Gastrocnemius medialis (tissue), 4 donors: ENCODE measurements at places on chromosomes 7 and 10. TPM values are rescaled to one million over a fixed set of nuclear protein-coding genes. Genes with fewer than 3 reads are reported as not detected.

GRCh38 chr7:141238596-141239243 is 164.9 kb downstream of the TMEM178B start:
- no peaks in the 10 kb centered on the region for H3K27me3 ChIP-seq
- H3K4me3 ChIP-seq: no peak overlapping the region
- H3K27ac ChIP-seq: no peak overlapping the region

GRCh38 chr7:40436710-40437109 is 301.9 kb downstream of the SUGCT start:
- no peak overlapping the region for H3K4me3 ChIP-seq
- no peak overlapping the region for H3K27ac ChIP-seq
- no peak for DNase-seq
- H3K36me3 ChIP-seq: no peaks in the 10 kb centered on the region
- no peaks in the 10 kb centered on the region for H3K27me3 ChIP-seq

DNA sequence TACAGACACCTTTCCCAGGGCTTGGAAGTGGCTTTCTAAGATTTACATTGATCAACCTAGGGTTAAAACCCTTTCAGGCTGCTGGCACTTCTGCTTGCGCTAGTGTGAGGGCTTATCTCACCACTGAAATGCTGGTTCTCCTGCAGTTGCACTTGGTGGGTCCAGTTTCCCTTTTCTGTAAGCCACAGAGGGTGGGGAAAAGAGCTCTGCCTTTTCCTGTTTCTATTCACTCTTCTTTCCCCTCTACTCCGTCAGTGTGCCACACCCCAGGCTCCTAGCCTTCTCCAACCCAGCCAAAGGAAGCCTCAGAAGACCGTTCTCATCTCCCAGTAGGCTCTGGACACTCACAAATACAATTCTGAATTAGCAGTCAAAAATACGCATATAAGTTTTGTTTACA is 19.0 kb upstream of the CAPZA2 start:
- no peak for DNase-seq
- no peaks in the 10 kb centered on the region for H3K27me3 ChIP-seq
- H3K4me1 ChIP-seq: no peaks in the 10 kb centered on the region
- H3K36me3 ChIP-seq: no peaks in the 10 kb centered on the region
- H3K4me3 ChIP-seq: no peak overlapping the region
- H3K27ac ChIP-seq: no peak overlapping the region

- no peak for DNase-seq
- H3K27me3 ChIP-seq: no peaks in the 10 kb centered on the region
- no peak overlapping the region for H3K4me3 ChIP-seq
- H3K27ac ChIP-seq: no peak overlapping the region
- no peaks in the 10 kb centered on the region for H3K4me1 ChIP-seq
These were observed 214.7 kb downstream of the EMX2 start for GRCh38 chr10:117757086-117757720.

DNA sequence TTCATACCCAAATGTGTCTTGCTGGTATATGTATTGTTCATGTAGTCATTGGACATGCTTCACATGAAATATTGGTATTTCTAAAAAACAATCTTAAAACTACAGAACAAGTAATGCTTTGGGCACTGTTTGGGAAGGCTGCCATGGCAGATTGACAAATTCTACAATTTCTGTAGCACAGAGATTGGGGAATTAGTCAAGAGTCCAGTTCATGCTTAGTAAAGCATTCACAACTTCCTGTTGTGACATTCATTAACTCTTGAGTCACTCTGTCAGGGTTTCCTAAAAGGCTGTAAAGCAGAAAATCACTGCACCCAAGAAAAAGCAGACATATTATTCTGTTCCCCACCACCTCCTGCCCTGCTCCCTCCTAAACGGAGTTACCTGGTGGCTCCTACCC is 398.9 kb downstream of the PHTF2 start:
- no peak overlapping the region for H3K27ac ChIP-seq
- no peak for DNase-seq
- H3K4me3 ChIP-seq: no peak overlapping the region
- no peaks in the 10 kb centered on the region for H3K27me3 ChIP-seq
- H3K4me1 ChIP-seq: no peaks in the 10 kb centered on the region

- no peak overlapping the region for H3K27ac ChIP-seq
- no peak for DNase-seq
- no peak overlapping the region for H3K4me3 ChIP-seq
- H3K36me3 ChIP-seq: no peaks in the 10 kb centered on the region
- peaks cover 21% of the 10 kb centered on the region for H3K4me1 ChIP-seq
- H3K27me3 ChIP-seq: no peaks in the 10 kb centered on the region
These were observed 21.2 kb downstream of the PALD1 start for GRCh38 chr10:70499836-70500167.

Gene ANXA8
- total RNA-seq: not detected

DNA sequence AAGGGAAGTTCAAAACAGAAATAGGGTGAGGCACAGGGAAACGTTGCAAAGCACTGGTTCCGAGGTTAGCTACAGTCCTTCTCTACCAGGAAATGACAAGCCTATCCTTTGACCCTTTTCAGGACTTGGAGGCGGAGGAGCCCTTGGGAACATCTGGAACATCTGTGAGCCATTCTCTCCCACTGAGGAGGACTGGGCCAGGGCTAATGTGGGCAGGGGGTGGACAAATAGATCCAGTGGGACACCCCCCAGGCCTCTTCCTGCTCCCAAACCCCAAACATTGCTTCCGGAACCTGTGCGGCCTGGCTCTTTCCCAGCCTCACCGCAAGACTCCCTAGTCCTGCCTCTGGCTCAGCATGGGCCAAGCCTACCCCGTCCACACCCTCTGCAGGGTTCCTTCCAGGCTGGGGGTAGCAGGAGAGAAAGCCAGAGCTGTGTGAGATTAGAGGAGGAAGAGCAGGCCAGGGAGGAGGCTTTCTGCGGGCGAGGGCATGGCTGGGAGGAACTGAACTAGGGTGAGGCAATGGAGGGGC is 36.5 kb downstream of the GHRHR start:
- no peaks in the 10 kb centered on the region for H3K4me1 ChIP-seq
- H3K27ac ChIP-seq: peak overlapping the region; percentile 52
- no peaks in the 10 kb centered on the region for H3K27me3 ChIP-seq

Gene OGDHL
- total RNA-seq: not detected

DNA sequence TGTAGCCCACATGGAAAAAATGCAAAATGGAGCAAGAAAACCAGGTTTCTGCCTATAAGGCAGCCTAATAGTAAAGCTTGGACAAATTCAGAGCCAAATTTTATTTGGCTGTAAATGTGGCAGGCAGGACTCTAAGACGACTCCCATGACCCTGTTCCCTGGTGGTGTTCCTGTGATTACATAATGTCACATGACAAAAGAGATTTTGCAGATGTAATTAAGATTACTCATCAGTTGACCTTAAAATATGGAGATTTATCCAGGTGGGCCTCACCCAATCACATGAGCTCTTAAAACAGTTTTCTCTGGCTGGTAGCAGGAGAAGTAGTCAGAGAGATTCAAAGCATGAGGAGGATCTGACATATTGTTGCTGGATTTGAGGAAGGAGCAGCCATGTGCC is 303.1 kb upstream of the IMMP2L start:
- no peak for DNase-seq
- H3K36me3 ChIP-seq: no peaks in the 10 kb centered on the region
- no peak overlapping the region for H3K27ac ChIP-seq
- no peak overlapping the region for H3K4me3 ChIP-seq
- no peaks in the 10 kb centered on the region for H3K27me3 ChIP-seq
- H3K4me1 ChIP-seq: peaks cover 10% of the 10 kb centered on the region

DNA sequence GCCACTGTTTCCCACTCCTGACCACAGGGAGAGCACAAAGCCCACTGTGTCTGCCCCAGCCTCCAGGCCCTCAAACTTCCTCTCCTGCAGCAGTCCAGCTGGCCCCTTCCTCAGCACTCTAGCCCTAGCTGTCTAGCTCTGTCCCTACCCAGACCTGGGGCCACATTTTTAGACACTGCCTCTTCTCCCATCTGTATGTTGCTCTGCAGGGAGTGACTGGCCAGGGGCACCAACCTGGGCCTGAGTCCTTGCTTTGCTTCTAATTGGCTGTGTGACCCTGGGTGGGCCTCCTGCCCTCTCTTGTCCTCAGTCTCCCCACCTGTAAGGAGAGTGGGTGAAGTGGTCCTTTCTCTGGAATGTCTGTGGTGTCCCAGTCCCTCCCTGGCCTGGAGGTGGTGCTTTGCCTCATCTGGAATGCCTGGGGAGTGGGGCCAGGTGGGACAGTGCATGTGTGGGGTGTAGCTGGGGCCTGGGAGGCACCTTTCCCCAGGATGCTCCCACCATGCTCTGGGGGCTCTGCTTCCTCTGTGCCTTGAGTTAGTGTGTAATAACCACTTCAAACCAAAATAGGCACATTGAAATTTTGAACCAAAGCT is 25.1 kb downstream of the AQP1 start:
- H3K4me3 ChIP-seq: no peak overlapping the region
- no peaks in the 10 kb centered on the region for H3K27me3 ChIP-seq
- no peak for DNase-seq
- H3K4me1 ChIP-seq: peaks cover 8% of the 10 kb centered on the region
- no peaks in the 10 kb centered on the region for H3K36me3 ChIP-seq

GRCh38 chr7:3201306-3201705 is 99.7 kb upstream of the SDK1 start:
- no peaks in the 10 kb centered on the region for H3K4me1 ChIP-seq
- no peak overlapping the region for H3K4me3 ChIP-seq
- no peak overlapping the region for H3K27ac ChIP-seq
- no peaks in the 10 kb centered on the region for H3K36me3 ChIP-seq
- DNase-seq: no peak

GRCh38 chr7:71173955-71174354 is 42.0 kb downstream of the GALNT17 start:
- no peaks in the 10 kb centered on the region for H3K36me3 ChIP-seq
- no peaks in the 10 kb centered on the region for H3K4me1 ChIP-seq
- no peak overlapping the region for H3K4me3 ChIP-seq

Gene WEE2
- total RNA-seq: not detected

Gene EPHB6
- 2.5 TPM for total RNA-seq

- H3K4me3 ChIP-seq: no peak overlapping the region
- H3K36me3 ChIP-seq: no peaks in the 10 kb centered on the region
- H3K4me1 ChIP-seq: peaks cover 6% of the 10 kb centered on the region
- DNase-seq: no peak
- H3K27ac ChIP-seq: no peak overlapping the region
- H3K27me3 ChIP-seq: no peaks in the 10 kb centered on the region
These were observed 81.9 kb upstream of the TNS3 start for GRCh38 chr7:47663851-47664250.

GRCh38 chr7:110775046-110775445 is 315.9 kb upstream of the LRRN3 start:
- no peak for DNase-seq
- H3K27me3 ChIP-seq: no peaks in the 10 kb centered on the region
- H3K4me1 ChIP-seq: no peaks in the 10 kb centered on the region
- no peaks in the 10 kb centered on the region for H3K36me3 ChIP-seq

DNA sequence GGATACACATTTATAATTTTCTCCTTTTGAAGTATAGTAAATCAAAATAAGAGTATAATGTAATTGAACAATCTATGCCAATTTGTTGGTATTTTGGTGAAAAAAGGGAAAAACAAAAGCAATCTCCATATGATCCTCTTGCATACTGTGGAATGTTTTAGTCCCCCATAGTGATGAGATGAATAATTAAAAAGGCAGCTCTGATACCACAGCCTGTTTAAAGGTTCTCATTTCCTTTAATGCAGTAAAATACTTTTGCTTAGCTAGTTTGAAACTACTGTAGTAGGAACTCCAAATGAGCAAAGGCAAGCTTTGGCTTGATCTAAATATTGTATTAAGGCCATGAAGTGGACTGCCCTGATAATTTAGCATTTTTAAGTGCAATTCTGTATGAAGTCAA is 77.6 kb downstream of the VTI1A start:
- H3K4me3 ChIP-seq: no peak overlapping the region
- no peaks in the 10 kb centered on the region for H3K36me3 ChIP-seq
- no peak overlapping the region for H3K27ac ChIP-seq
- H3K27me3 ChIP-seq: no peaks in the 10 kb centered on the region

DNA sequence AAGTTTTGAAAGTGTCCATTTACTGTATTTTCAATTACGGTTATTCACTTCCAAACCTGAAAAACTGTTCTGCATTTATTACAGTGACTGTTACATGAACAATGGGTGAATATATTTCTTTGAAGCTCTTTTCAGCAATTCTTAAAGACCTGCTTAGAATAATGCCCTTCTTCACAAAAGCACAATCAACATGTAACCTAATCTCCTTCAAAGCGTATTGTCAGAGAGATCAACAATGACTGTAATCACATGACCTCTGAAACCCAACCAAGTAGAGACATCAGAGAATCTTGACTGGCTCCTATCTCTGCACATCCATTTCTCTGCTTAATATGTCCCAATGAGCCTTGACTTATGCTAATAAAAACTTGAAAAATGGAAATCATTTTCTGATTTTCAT is 126.7 kb downstream of the NRCAM start:
- H3K4me1 ChIP-seq: no peaks in the 10 kb centered on the region
- no peak overlapping the region for H3K27ac ChIP-seq
- H3K27me3 ChIP-seq: no peaks in the 10 kb centered on the region
- DNase-seq: no peak
- H3K4me3 ChIP-seq: no peak overlapping the region
- H3K36me3 ChIP-seq: no peaks in the 10 kb centered on the region

DNA sequence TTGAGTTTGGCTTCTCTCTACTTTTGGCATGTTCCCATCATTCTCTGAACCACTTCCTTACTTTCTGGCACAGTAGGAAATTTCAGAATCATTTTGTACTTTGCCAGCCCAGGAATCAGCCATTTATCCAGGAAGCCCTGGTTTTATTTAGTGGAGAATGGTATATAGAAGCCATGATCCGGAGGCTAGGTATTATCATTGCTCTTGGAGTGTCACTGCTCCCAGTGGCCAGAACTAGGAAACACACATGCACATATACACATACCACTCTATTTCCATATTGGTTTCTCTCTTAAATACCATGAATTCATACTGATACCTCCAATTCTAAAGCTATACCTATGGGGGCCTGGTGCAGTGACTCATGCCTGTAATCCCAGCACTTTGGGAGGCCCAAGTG is 36.3 kb downstream of the SUFU start:
- no peak overlapping the region for H3K4me3 ChIP-seq
- H3K27ac ChIP-seq: no peak overlapping the region
- DNase-seq: no peak
- H3K36me3 ChIP-seq: no peaks in the 10 kb centered on the region
- H3K4me1 ChIP-seq: no peaks in the 10 kb centered on the region

DNA sequence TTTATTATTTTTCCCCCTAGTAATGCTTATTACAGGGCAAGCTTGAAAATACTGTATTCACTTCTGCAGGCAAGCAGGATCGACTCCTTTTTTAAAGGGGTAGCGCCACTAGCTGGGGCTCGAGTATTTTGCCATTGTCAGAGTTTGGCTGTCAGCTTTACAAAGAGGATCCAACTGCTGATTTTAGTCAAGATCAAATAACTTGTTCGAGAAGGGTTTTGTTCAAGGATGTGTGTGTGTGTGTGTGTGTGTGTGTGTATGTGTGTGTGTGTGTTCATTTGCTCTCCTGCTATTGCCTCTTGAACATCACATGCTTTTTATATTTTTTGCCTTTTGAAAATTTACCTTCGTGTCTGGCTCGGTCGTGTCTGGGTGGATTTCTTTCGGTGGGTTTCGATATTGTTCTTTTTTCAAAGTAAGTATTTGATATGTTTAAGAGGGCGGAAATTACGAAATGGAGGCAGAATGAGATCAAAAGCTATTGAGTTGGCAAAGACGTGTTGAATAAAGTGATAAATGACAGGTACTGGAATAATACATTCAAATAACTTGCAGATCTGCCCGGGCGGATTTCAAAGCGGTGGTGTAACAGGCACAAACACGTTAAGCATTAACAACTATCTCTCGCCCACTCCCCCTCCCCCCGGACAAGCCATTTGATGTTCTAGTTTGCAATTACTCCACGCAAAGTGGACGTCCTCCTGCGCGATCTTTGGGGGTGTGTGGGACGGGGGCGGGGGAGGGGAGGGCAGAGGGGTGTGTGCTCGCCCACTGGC is 1.1 kb downstream of the ARID5B start:
- H3K27me3 ChIP-seq: no peaks in the 10 kb centered on the region
- H3K27ac ChIP-seq: peak overlapping the region; percentile 92
- peak overlapping the region; percentile 89 for H3K4me3 ChIP-seq
- peak; percentile 21 for DNase-seq
